ENCODE measurements at places on chromosomes 3 and 15. TPM values are rescaled to one million over a fixed set of nuclear protein-coding genes. Genes with fewer than 3 reads are reported as not detected.

Gene MBNL1
- polyA plus RNA-seq = 150 TPM

Gene P3H2
- polyA plus RNA-seq = 24.2 TPM

Gene NOX5
- polyA plus RNA-seq = 0.17 TPM

Gene MYLK
- 918 TPM for polyA plus RNA-seq

Gene VWA5B2
- polyA plus RNA-seq = not detected

Gene MYH15
- 0.24 TPM for polyA plus RNA-seq

Gene GPR149
- not detected for polyA plus RNA-seq

Gene CISH
- polyA plus RNA-seq = 1.9 TPM

Gene ATP2C1
- polyA plus RNA-seq = 111 TPM

Gene FBXW12
- polyA plus RNA-seq = 0.06 TPM

Gene KCNAB1
- 0.09 TPM for polyA plus RNA-seq

Gene HES1
- 1.2 TPM for polyA plus RNA-seq

Gene VIPR1
- polyA plus RNA-seq = 0.11 TPM

Gene ITGA11
- 21.5 TPM for polyA plus RNA-seq

Gene CHDH
- polyA plus RNA-seq = 0.15 TPM

Gene MCTP2
- polyA plus RNA-seq = 3.6 TPM

Gene LCTL
- 1.3 TPM for polyA plus RNA-seq

Gene ABHD2
- 39.5 TPM for polyA plus RNA-seq

Gene GOLGA6D
- not detected for polyA plus RNA-seq

Gene GPR27
- polyA plus RNA-seq = not detected

Gene AADACL2
- polyA plus RNA-seq = not detected

Gene GUCA1C
- polyA plus RNA-seq = not detected

Gene ZMYND10
- polyA plus RNA-seq = 0.93 TPM

Gene EXD1
- polyA plus RNA-seq = 0.02 TPM

Gene GOLGA8J
- polyA plus RNA-seq = not detected

Gene TJP1
- 110 TPM for polyA plus RNA-seq

Gene KNG1
- polyA plus RNA-seq = not detected

Gene MUSTN1
- 3.2 TPM for polyA plus RNA-seq

Gene DLEC1
- 0.05 TPM for polyA plus RNA-seq

Gene CCR1
- polyA plus RNA-seq = 0.99 TPM

Gene CAMKV
- not detected for polyA plus RNA-seq

Gene GRAMD1C
- polyA plus RNA-seq = 0.82 TPM

Gene C3orf85
- polyA plus RNA-seq = not detected

Gene CHL1
- 0.01 TPM for polyA plus RNA-seq

Gene BNC1
- 5.7 TPM for polyA plus RNA-seq

Gene DOCK3
- polyA plus RNA-seq = 0.07 TPM

Gene SLC51A
- polyA plus RNA-seq = not detected
